ENCODE measurements at places on chromosomes 2 and 18. TPM values are rescaled to one million over a fixed set of nuclear protein-coding genes. Genes with fewer than 3 reads are reported as not detected.
A peak's percentile ranks its signal among the peaks of the same experiment; 100 is the strongest.

- DNase-seq: no peak
These were observed 60.7 kb downstream of the WDR7 start for GRCh38 chr18:56711708-56712445.

GRCh38 chr18:57728941-57729511, 74.1 kb downstream of the ATP8B1 start:
- peak; percentile 67 for DNase-seq

DNA sequence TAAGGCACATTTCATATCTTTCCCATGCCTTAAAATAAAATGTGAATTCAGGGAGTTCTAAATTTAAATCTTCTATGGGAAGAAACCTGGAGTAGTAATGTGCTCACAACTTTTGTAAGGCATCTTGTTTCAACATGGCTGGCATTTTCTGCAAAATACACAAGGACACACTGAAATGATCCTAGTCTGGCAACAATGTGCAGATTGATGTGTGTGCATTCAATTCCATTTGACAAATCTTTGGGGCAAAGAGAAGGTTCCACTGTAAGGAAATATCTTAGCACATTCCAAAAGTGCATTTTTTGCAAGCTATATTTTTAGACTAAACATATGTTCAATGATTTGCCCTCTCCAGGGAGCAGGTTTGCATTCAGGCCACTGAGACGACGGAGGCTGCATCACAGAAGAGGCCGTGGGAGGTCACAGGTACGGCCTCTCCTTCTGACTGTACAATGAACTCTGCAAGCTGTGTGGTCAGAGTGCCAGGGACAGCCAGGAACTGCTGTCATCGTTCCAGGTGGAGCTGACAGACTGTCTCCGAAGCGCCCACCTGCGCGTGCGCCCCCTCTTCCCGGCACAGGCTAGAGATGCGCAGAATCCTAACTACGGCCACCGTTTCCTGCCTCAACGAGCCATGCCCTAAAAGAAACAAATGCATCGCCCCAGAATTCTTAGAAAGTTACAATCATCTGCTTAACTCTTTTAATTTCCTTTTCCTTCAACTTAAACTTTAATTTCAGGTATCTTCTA, 149.2 kb upstream of the POU3F3 start:
- no peak for DNase-seq

- DNase-seq: no peak
These were observed 32.2 kb downstream of the KCTD18 start for GRCh38 chr2:200477667-200478131.

DNA sequence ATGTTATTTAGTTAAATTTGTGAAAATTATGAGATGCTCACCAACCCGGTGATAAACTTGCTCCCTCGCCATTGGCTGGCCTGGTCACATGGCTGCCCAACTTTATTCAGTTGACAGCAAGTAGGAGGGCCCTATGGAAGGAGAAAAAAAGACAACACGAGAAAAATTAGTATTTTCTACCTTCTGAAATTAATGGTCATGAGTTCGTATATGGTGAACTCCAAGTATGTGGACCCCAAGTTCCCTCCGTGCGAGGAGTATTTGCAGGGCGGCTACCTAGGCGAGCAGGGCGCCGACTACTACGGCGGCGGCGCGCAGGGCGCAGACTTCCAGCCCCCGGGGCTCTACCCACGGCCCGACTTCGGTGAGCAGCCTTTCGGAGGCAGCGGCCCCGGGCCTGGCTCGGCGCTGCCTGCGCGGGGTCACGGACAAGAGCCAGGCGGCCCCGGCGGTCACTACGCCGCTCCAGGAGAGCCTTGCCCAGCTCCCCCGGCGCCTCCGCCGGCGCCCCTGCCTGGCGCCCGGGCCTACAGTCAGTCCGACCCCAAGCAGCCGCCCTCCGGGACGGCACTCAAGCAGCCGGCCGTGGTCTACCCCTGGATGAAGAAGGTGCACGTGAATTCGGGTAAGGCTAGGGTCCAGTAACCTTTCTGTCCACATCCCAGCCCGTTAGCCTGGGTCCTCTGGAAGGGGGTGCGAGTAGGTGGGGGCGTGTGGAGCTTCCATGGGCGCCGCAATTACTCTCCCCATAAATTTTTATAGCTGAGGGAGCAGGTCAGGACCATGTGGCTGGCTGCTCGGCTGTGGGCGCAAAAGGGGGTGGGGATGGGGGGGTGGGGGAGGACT, at the start of gene HOXD4:
HOXD4 (plus strand) TSS at position 109 of the 846 bp plus-strand sequence; CDS start at position 193, 84 bp downstream.
- no peak for DNase-seq

DNA sequence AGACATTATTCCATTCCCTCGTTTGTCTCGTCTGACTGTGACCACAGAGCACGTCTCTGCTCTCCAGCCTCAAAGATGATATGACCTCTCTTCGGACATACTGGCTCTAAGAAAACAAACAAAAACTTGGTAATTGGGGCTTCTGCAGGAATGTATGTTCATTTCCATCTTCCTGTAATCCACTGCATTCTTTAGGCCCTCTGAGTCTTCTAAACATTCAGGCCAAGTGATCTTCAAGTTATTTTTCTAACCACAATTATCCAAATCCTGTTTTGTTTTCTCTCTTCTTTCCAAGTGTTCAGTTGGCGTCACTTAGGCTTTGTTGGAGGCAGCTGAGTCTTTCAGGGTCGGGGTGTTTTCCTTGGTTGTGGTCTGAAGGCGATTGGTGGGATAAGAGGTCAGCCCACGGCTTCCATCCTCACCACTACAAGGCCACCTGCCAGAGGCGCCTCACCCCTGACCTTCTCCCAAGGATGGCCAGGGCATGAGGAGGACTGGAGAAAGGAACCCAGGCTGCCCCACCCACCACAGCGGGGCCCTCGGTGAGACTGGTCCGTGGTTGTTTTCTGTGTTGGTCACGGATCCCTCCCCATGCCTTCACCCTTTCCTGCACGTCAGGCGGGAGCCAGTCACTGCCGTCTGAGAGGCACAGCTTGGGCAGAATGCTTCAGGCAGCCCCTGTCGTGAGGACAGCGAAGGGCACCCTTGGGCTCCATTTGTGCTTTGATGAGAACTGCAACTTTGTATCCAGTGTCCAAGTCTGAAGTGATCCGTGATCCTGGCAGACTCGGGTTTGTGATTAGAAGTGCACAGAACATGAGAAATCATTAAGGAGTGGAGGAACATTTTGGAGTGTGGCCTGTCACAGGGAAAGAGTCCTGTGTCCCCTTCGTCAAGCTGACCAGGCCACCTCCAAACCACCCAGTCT, 88.6 kb upstream of the FHL2 start:
- peak; percentile 36 for DNase-seq

GRCh38 chr2:238868616-238869292, 20.9 kb downstream of the TWIST2 start:
- no peak for DNase-seq

DNA sequence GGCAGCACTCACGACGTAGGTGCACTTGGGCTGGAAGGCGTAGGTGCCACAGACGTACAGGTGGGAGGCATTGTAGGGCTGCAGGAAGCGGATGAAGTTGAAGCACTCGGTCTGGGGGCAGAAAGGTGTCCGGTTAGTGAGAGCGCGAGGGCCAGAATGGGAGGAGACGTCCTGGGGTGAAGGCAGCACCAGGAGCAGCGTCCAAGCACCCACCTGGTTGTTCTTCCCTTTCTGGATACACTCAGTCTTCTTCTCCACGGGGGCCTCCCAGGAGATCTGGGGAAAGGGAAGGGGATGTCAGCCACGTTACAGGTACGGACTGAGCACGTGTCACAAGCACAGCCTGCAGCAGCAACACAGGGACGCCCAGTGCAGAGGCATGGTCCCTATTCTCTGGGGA, 4.2 kb downstream of the SEMA4C start:
- DNase-seq: no peak

Gene GCFC2
- total RNA-seq: 19.8 TPM

Measured in HT1080 (cell line).